ENCODE measurements at places on chromosomes 6 and 20. TPM values are rescaled to one million over a fixed set of nuclear protein-coding genes. Genes with fewer than 3 reads are reported as not detected.

- DNase-seq, result peak; percentile 24
Measured at GRCh38 chr6:77030929-77031674, 432.2 kb downstream of the HTR1B start.

COL11A2 gene
- 0.77 TPM for total RNA-seq

DNA sequence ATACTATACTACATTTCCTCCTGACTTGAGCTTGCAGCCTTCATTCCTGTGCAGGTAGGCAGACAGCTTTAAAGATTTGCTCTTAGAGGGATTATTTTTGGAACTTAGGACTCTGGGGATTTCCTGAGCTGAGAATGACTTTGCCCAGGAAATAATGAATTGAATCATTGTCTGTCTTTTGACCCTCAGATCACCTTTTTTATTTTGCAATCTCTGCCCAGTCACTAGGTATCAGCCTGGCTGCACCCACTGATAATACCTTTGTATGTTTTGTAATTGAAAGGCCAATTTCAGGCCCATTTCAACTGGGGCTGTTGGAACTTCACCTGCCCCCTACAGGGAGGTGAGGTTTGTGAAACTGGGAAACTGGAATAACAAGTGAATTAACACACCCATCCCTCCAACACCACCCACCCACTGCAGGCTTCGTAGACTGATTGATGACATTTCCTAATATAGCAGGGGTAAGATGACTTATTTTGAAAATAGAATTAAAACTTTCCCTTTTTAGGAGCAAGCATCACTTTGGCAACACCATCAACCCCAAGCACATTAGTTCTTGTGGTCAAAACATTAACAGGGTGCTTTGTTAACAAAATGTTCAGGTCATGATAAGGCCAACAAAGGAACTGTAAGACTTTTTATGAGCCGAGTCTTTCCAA, 157.1 kb upstream of the CENPW start:
- peak; percentile 56 for DNase-seq

- no peak for DNase-seq
Measured at GRCh38 chr6:127921982-127922381, 21.1 kb upstream of the THEMIS start.

HDGFL1 gene
- not detected for total RNA-seq

DNA sequence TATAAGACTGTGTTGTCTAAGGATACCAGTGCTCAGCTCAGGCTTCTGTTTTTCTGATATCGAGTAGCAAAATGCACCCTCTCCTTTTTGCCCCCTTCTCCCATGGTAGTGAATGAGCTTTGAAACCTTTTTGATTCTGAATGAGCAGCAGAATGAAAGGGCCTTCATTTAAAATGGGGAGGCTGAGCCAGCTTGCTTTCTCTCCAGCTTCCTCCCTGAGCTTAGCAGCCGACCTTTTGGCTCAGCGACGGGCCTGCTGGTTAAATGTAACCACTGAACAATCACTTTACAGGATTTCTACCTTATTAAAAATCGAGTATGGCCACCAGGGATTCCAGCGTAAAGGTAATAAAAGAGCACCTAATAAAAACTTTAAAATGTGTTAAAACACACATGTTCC, 133.7 kb upstream of the SPACA1 start:
- no peak for DNase-seq

DNA sequence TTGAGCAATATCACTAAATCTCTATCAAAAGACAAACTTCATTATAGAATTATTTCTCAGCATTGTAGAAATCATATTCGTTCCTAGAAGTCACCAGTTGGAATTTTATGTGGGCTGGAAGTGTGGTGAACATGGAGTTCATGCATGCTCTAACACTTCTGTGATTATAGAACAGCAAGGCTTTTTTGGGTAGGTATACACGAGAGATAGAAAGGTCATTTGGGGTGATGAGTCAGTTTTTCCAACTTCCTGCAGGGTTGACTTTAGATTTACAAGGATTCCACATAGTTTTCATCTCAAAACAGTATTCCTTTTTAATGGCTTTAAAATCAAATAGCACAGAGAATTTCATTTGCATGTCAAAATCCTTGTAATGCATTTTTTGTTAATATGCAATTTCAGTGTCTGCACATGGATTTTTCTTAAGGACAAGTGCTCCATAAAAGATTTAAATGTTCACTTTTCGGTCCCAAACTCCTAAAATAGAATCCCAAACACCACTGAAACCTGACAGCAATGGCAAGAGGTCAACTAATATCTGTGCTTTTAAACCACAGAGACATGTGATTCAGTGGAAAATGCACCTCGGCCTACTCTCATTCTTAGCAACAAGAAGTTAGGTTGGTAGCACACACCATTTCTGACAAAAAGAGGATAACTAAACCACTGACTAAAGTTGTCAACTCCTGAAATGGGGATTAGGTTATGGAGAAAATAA, 211.0 kb downstream of the MOXD1 start:
- peak; percentile 63 for DNase-seq

PNPLA1 gene
- total RNA-seq, result not detected

DNA sequence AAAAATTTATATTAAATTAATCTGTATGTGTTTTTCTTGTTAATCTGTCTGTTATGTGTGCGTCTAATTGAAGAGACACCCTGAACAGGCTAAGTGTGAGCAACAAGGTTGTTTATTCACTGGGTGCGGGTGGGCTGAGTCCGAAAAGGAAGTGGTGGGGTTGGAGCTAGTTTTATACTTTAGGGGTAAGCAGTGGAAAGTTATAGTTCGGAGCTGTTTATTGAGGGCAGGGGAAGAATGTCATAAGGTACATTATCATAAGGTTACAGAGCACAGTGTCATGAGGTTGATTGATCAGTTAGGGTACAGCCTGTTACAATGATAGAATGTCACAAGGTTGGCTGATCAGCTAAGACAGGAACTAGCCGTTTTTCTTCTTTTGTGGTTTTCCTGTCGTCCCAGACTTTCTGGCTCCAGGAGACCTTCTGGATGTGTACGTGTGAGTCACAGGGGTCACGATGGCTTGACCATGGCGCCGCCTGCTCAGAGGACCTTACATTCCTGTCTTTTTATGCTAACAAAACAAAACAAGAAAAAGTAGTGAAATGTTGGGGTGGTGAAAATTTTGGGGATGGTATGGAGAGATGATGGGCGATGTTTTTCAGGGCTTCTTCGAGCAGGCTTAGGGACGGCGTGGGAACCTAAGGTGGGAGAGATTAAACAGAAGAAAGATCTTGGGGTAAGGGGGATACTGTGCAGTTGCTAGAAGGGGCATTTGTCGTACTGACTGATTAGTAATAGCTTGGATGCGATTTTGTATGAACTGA, 754.0 kb upstream of the ADGRB3 start:
- DNase-seq, result peak; percentile 50

RGS19 gene
- 37.1 TPM for total RNA-seq

LYRM2 gene
- total RNA-seq, result 24.4 TPM

NRSN1 gene
- not detected for total RNA-seq

DNA sequence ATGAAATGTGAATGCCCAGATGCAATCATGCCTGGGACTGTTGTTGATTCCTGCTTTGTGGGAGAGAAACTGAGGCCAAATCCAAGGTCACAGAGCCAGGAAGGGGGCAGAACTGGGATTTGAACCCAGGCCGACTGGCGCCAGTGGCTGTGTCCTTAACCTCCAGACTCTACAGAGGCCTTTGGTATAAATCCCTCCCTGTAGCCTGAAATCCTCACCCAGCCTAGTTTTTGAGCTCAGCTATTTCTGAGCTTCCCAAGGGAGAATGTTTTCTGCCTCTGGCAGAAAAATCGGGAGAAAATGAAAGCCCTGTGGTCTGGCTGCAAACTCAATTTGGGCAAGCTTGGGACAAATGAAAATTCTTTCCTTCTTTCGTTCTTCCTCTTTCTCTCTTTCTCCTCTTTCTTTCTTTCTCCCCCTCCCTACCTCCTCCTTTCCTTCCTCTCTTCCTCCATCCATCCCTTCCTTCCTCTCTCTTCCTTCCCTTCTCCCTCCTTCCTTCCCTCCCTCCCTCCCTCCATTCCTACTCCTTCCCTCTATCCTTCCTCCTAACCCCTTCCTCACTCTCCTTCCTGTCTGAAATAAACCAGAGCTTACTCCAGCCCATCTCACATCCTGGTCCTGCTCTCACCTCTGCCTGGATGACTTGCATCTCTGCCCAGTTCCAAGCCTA, 34.9 kb downstream of the SNAI1 start:
- no peak for DNase-seq

DNA sequence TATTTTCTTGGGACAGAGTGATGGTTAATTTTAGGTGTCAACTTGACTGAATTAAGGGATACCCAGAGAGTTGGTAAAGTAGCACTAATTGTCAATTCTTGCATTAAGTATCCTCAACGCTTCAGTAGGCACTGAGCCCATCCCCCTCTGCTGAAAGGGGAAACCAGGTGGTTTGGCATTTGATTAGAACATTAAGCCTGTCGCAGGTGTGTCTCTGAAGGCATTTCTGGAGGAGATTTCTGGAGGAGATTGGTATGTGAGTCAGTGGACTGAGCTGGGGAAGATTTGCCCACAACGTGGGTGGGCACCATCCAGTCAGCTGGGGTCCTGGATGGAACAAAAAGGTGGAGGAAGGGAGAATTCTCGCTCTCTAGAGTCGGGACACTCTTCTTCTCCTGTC, 119.8 kb downstream of the RFX6 start:
- DNase-seq, result no peak

GRCh38 chr6:46217671-46218131, 46.9 kb upstream of the ENPP5 start:
- no peak for DNase-seq

GRCh38 chr6:85685713-85686112, 43.0 kb upstream of the SYNCRIP start:
- no peak for DNase-seq

GRCh38 chr6:38179300-38179699, 359.8 kb downstream of the ZFAND3 start:
- no peak for DNase-seq

- no peak for DNase-seq
Measured at GRCh38 chr6:20837189-20837588, 302.9 kb downstream of the CDKAL1 start.

NHLRC1 gene
- 0.31 TPM for total RNA-seq

GRCh38 chr20:50805349-50805684, 10.5 kb downstream of the BCAS4 start:
- no peak for DNase-seq

DNA sequence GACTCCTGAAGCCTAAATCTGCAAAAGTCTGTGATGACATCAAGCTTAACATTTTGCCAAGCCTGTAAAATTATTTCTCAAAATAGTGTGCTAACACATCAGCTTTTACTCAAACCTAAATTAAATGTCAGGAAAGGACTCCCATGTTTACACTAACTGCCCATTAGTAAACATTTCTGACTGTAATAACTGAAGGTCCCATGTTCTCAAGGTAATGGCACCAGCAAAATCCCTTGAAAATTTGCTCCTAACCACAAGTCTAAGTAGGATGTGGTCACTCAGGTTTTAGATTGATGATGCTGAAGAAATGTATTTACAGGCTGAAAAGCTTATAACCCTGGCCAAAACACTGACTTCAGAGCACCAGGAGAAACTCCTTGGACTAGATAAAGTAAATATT, 33.0 kb downstream of the BACH2 start:
- DNase-seq, result peak; percentile 52

DNA sequence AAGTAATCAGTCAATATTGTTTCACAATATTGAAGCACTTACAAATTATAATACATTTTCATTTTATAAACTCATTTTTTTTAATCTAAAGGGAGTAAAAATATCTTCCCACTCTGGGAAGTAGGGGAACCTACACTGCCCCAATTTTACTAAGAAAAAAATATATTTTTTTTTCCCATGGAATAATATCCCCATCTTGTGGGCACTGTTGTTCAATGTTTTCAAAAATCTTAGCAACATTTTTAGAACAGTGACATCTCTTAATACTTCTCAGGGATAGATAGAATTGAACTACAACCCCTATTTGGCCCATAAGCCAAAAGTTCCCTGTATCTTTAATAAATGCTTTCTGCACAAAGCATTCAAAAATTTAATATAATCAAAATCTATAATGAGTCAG, 42.9 kb downstream of the ARHGAP18 start:
- DNase-seq, result no peak

TSBP1 gene
- total RNA-seq, result not detected

DNA sequence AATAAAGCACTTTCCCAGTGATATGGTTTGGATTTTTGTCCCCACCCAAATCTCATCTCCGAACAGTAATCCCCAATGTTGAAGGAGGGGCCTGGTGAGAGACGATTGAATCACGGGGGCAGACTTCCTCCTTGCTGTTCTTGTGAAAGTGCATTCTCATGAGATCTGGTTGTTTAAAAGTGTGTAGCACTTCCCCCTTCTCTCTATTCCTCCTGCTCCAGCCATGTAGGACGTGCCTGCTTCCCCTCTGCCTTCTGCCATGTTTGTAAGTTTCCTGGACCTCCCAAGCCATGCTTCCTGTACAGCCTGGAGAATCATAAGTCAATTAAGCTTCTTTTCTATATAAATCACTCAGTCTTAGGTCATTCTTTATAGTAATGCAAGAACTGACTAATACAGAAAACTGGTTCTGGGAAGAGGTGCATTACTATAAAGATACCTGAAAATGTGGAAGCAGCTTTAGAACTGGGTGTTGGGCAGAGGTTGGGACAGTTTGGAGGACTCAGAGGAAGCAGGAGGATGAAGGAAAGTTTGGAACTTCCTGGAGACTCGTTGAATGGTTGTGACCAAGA, 7.4 kb downstream of the EPM2A start:
- no peak for DNase-seq

PRSS16 gene
- total RNA-seq, result not detected

GRCh38 chr6:82865461-82865860, 200.2 kb downstream of the UBE3D start:
- DNase-seq, result no peak

DNA sequence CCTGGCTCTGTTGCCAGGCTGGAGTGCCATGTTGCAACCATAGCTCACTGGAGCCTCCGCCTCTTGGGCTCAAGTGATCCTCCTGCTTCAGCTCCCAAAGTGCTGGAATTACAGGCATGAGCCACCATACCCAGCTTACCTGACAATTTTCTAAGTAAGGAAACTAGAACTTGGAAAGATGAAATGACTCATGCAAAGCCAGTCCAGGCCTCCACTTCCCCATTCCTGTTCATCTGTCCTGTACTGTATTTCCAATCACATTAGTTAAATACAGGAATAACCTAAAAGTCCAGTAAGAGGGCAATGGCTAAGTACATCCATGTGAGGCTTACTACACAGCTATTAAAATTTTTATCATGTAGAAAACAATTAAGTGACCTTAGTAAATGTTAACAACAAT, 8.3 kb upstream of the ADGB start:
- no peak for DNase-seq

OR12D3 gene
- not detected for total RNA-seq

DNA sequence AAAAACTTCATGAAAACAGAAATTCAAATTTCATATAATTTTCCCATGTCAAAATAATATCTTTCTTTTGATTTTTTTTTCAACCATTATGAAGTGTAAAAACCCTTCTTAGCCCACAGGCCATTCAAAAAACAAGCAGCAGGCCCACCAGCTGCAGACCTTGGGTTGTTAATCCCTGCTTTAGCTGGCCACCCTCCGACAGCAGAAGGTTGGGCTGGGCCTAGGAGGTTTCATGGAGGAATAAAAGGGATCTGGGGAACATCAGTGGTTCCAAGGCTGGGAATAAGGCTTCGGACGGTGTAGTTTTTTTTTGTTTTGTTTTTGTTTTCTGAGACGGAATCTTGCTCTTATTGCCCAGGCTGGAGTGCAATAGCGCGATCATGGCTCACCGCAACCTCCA, 3.6 kb upstream of the HSP90AB1 start:
- DNase-seq, result no peak

Data from HT1080 (cell line).